ENCODE measurements at places on chromosomes 5 and 9.

- DNase-seq: no peak
Observed at GRCh38 chr5:134418958-134419357, 7.3 kb upstream of the CDKN2AIPNL start.

- no peak for DNase-seq
Observed at GRCh38 chr9:108836781-108837180, 19.0 kb downstream of the ACTL7B start.

DNA sequence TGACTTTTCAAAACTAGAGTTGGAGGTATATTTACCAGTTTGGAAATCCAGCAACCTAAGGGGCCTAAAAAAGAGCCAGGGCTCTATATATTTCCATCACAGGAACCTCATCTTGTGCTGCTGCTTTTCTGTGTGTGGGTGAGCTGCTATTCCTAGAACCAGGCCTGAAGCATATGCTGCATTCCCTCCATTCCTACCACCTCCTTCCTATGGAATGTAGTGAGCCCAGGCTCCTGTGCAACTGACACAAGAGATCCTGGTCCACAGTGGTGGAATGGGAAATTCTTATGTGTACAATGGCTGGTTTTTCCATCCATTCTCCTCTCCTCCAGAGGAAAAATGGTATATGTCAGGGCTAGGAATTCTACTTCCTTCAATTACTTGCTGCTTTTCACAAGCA lies 39.1 kb downstream of the SPEF2 start:
- no peak for DNase-seq

- no peak for DNase-seq
Observed at GRCh38 chr5:112614285-112614684, 123.4 kb upstream of the APC start.

DNA sequence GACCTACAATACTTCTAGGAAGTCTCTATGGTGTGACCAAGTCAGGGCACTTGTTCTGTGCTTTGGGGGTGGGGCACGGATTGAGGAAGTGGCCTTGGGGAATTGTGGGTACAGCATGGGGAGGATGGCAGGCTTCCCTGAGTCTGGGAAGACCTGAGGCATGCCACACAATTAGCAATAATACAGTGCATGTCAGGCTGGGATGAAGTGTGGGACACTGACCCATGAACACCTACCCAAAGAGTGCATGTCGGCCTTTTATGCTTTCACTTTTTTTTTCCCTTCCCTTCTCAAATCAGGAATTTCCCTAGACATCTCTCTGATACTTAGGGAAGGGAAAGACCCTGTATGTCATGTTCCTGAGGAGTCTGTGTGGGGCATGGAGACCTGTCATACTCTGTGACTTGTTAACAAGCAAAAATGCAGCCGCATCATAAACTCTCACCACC lies 146.4 kb downstream of the PALM2AKAP2 start:
- no peak for DNase-seq

DNA sequence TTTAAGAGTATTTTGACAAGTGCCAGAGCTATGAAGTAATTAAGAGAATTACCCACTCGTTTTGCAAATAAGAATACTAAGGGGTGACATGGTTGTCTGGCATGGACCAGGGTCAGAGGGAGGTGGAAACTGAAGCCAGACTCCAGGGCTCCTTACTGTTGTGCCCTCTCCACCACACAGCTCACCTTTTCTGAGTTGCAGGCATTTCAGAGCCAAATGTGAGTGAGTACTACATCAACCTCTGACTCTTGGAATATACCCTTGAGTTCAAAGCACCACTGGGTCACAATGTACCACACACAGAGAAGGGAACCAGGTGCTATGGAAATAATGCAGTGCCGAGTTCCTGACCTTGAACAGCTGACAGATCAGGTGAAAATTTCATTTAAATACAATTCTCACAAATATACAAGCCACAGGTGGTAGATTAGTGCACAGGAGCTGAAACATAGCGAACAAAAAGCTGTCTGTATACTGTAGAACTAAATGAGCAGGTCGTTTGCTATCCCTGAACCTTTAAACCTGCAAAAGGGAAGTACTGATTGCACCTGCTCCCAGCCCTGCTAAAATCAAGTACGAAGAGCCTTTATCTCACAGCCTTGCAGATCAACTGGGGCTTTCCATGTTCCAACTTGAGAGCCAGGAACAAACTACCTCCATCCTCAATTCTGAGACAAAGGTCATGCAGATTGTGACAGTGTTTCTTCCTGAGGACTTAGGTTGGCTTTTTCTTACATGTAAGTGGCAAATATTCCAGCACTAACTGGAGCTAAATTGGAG lies 57.0 kb downstream of the GOLM1 start:
- peak; percentile 39 for DNase-seq

- DNase-seq: no peak
Observed at GRCh38 chr5:143596824-143597223, 193.3 kb upstream of the NR3C1 start.

DNA sequence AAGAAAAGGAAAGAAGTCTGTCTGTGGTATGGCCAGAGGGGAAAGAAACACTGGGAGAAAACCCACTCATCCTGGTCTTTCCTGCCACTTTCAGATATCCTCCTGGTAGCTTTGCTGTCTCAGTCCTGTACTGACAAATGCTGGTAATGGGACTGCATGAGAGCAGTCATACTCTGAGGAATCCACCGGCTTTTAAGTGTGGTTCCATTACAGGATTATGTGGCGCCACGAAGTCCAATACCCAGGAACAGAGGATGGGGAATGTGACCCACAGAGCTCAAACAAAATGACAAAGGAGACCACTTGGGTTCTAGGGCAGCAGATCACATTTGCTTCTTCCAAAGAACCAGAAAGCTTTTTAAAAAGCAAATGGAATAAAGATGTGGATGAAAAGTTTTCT lies 26.3 kb upstream of the FBP1 start:
- no peak for DNase-seq

- no peak for DNase-seq
Observed at GRCh38 chr5:134079748-134080581, 34.5 kb upstream of the TCF7 start.

- DNase-seq: peak; percentile 79
Observed at GRCh38 chr9:8555762-8556500, 756.4 kb upstream of the DMAC1 start.

GRCh38 chr9:135523521-135524129 lies 2.4 kb downstream of the LCN1 start:
- no peak for DNase-seq

DNA sequence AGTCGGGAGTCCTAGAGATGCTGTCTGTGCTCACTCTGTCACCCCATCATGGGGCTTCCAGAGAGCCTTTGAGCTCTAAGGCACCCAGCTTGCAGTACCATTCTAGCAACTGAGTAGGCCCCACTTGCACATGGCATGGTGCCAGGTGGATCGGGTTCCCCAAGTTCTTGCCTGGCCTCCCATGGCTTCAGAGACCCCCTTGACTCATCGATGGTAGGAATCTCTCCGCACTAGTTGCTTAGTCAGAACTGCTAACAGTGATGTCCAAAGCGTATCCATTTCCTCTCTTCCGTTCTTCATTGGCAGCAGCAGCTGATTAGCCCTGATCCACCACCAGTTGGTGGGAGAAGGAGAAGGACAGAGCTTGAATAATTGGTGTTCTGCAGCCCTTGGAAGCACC lies 70.3 kb upstream of the RARS1 start:
- no peak for DNase-seq

- no peak for DNase-seq
Observed at GRCh38 chr5:88613051-88613450, 269.9 kb downstream of the MEF2C start.

DNA sequence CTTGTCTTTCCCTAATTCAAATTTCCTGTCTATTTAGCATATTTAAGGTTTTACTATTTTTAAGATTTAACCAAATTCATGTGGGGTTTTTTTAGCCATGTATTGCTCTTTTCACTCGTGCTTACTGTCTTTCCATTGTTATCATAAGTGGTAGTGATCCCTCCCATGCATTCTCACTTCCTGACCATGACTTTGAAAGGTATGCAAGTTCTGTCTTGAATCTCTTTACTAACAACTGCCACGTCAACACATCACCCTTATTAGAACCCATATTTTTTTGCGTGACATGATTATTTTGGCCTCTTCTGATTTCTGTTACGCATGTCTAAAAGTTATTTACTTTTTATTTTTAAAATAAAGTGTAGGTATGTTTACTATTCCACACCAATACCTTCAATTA lies 94.7 kb upstream of the CDH6 start:
- DNase-seq: no peak

GRCh38 chr5:167582283-167582682 lies 709.2 kb upstream of the WWC1 start:
- DNase-seq: peak; percentile 18

GRCh38 chr9:129632460-129632859 lies 6.5 kb downstream of the NTMT1 start:
- DNase-seq: no peak

GRCh38 chr5:57175551-57176309 lies 1.9 kb downstream of the GPBP1 start:
- no peak for DNase-seq

GRCh38 chr5:132138260-132138659 lies 64.7 kb downstream of the CSF2 start:
- peak; percentile 51 for DNase-seq

DNA sequence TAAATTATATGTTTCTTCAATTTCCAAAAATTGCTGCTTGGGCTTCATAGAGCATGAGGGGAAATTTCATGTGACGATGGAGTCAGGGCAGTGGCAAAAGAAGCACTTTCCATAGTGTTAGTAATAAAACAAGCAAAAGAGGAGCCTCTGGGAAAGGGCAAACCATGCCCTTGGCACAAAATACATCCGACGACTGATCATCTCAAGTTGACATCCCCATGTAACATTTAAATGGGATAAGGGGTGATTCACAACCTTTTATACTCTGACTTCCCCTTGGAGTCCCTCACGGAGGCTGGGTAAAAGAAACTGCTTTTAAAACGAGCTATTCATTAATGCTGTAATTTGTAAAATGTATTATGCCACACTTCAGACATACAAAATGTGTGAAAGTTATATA lies 161.4 kb upstream of the DMRT1 start:
- no peak for DNase-seq

DNA sequence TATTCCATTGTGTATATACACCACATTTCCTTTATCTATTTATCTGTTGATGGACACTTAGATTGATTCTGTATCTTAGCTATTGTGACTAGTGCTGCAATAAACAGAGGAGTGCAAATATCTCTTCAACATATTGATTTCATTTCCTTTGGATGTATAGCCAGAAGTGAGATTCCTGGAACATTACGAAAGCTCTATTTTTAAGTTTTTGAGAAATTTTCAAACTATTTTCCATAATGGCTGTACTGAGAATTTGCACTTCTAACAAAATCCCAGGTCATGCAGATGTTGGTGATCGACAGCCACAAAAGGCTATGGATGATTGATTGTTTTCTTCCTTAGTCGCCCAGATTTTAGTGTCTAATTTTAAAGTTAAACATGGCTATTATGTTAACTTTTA lies 132.7 kb upstream of the MTAP start:
- no peak for DNase-seq

DNA sequence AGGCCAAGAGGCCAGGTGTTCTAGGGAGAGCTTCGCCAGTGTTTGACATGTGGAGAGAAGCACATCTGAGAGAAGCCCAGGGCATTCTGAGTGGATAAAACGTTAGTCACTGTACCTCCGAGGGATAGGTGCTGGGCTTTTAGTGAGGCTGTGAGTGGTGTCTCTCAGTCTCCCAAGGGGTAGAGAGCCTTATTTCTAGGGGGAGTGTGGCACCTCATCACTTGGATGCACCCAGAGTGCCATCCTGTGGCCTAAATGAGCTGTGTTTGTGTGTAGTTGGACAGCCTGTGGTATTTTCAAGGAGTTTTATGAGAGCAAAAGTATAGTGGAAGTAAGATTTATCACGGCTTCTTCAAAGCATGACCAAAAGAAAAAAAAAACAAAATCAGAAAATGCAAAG lies 1046.9 kb upstream of the WWC1 start:
- DNase-seq: no peak

GRCh38 chr5:174751154-174752000 lies 27.0 kb downstream of the MSX2 start:
- no peak for DNase-seq

GRCh38 chr5:173410459-173411233 lies 82.4 kb upstream of the STC2 start:
- DNase-seq: no peak

GRCh38 chr5:74480201-74480600 lies 160.3 kb downstream of the ENC1 start:
- no peak for DNase-seq

DNA sequence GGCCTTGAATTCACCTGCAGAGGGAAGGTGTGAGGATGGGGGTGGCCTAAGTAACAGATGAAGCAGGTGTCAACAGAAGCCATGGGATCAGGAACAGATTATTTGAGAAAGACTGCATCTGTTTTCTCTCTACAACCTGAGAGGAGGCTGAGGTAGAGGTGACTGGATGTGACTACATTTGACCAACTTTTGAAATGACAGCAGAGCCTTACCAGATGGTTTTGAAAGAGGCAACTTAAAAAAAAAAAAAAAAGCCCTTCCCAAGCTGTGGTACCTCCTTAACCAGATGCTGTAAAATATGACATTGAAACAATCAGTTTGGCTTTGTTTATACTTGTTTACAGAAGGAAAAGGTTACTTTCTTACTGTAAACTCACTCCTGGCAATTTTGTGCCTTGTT lies 108.6 kb downstream of the TRIO start:
- no peak for DNase-seq

Data from fibroblast of villous mesenchyme (primary cell).